ENCODE measurements at places on chromosomes 16 and 17.

DNA sequence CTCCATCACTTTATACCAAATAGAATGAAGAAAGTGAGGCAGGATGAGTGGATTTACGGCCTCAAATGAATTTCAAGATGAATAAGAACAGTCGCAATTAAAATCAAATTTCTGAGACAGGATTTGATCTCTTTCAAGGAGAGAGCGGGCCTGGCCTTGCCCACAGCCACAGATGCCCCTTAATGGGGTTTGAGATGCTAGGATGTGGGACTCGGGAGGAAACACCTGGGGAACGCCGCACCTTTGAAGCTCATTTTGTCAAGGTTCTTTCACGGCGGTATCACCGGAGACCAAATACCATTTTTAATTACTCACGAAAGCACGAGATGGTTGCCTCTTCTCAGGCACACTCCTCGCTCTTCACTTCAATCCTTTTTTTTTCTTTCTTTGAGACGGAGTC, 178.1 kb upstream of the SDK2 start:
- no peaks in the 10 kb centered on the region for H3K36me3 ChIP-seq
- peaks cover 7% of the 10 kb centered on the region for H3K4me1 ChIP-seq
- no peak overlapping the region for H3K27ac ChIP-seq
- H3K4me3 ChIP-seq, result peak overlapping the region; percentile 40
- no peak for DNase-seq

DNA sequence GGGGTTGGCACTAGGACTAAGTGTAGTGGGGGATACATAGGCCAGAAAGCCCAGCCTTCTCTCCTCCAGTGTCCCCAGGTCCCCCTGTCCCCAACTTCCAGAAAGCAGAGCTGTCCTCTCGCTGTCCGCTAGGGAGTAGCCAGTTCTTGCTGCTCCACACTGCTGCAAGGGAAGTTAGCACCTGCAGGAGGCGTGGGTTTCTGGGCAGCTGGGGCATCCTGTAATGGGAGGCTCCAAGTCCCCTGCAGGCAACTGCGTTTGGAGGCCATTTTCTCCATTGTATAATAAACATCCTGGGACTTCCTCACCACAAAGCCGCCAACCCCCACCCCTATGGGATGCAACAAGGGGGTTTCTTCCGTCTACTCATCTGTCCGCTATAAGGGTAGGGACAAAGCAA, 1.7 kb downstream of the RPRML start:
- H3K4me3 ChIP-seq, result no peak overlapping the region
- H3K27me3 ChIP-seq, result peaks cover 43% of the 10 kb centered on the region
- H3K4me1 ChIP-seq, result peaks cover 10% of the 10 kb centered on the region
- DNase-seq, result no peak
- no peaks in the 10 kb centered on the region for H3K36me3 ChIP-seq

DNA sequence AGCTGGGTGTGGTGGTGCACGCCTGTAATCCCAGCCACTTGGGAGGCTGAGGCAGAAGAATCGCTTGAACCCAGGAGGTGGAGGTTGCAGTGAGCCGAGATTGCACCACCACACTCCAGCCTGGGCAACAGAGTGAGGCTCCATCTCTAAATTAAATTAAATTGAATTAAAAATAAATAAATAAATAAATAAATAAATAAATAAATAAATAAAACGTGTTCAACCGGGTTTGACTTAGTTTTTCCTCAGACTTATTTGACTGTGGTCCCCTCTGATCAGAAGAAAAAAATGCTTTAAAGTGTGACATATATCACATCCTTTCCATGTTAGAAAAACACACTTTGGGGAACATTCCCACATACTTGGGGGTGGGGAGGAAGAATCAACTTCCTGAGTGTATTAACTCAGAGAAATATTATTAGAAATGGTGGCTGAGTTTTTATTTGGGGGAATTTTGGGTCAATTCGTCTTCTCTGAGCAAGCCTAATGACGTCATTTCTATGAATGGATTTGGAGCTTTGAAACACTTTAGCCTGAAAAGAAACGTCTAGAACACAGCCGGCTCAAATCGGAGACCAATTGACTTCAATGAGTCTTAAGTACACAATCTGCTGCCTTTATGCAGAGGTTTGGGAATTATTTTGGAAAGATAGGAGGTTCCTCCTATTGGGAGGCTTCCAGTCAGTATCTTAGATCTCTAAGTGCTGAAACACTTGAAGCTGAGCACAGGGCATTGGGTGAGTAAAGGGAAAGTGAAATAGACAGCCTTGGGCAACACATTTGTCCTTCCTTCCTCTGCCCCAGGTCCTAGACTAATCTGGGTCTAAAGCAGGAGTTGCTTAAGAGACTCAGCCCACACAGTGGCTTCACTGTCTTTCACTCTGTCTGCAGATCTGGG, 132.6 kb downstream of the PITPNC1 start:
- H3K27ac ChIP-seq, result no peak overlapping the region
- H3K27me3 ChIP-seq, result no peaks in the 10 kb centered on the region

DNA sequence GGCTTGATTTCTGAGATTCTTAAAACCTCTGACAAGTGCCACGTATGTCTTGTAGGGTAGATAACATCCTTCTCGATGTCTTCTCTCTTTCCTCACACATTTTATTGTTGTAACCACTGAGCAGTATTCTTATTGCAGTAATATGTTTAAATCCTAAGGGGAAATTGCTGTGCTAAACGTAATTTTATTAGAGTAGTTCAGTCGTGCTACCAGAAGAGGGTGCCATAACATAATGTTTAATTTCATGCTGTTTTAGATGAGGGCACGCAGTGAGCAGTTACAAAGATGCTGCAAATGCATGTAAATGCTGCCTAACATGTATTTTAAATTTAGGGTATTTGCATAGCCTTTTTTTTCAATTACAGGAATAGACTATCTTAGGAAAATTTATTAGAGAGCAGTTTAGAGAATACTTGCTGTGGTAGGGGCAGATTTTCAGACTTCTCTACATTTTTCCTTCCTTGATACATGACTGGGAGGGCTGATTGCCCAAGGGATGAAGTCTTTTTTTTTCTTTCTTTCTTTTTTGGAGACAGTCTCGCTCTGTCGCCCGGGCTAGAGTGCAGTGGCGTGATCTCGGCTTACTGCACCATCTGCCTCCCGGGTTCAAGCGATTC, 51.7 kb downstream of the GAN start:
- DNase-seq, result no peak
- H3K4me3 ChIP-seq, result no peak overlapping the region
- no peak overlapping the region for H3K27ac ChIP-seq
- H3K27me3 ChIP-seq, result peaks cover 1% of the 10 kb centered on the region
- H3K4me1 ChIP-seq, result peaks cover 9% of the 10 kb centered on the region
- H3K36me3 ChIP-seq, result peaks cover 6% of the 10 kb centered on the region

DNA sequence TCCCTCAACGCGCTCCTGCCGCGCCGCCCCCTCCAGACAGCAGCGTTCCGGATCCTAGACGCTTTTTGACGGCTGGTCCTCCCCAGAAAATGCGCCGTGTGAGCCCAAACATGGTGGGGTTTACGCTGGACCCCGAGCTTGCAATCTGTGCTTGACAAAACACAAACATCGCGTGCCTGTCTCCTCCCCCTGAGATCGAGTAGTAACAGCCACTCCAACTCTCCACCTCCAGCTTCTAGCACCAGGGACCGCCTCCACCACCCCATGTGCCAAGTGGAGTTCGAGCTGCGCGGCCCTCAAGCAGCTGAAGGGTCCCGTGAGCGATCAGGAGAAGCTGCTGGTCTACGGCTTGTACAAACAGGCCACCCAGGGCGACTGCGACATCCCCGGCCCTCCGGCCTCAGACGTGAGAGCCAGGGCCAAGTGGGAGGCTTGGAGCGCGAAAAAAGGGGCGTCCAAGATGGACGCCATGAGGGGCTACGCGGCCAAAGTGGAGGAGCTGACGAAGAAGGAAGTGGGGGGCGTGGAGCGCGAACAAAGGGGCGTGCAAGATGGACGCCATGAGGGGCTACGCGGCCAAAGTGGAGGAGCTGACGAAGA, 656 bp upstream of the GEMIN4 start:
- H3K27ac ChIP-seq, result peak overlapping the region; percentile 97
- peaks cover 25% of the 10 kb centered on the region for H3K4me1 ChIP-seq
- no peaks in the 10 kb centered on the region for H3K27me3 ChIP-seq
- H3K4me3 ChIP-seq, result peak overlapping the region; percentile 98
- DNase-seq, result no peak

DNA sequence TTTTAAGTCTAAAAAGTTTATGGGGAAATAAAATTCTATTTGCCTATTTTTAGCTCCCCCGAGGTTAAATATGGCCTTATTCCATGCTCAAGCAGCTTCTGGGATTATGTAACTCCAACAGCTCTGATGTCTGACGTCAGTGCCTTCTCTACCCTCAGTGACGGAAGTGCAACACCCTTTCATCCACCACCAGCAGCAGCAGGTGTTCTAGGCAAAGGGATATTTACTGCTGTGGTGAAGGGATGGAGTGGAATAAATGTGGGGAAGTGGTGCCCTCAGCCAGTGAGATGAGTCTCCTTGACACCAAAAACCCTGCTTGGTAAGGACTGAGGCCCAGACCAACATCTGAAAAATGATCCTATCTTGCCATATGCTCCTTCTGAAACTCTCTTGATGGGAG, 247.4 kb downstream of the SHISA9 start:
- H3K4me3 ChIP-seq, result no peak overlapping the region
- H3K27me3 ChIP-seq, result no peaks in the 10 kb centered on the region
- H3K4me1 ChIP-seq, result no peaks in the 10 kb centered on the region
- no peak overlapping the region for H3K27ac ChIP-seq

DNA sequence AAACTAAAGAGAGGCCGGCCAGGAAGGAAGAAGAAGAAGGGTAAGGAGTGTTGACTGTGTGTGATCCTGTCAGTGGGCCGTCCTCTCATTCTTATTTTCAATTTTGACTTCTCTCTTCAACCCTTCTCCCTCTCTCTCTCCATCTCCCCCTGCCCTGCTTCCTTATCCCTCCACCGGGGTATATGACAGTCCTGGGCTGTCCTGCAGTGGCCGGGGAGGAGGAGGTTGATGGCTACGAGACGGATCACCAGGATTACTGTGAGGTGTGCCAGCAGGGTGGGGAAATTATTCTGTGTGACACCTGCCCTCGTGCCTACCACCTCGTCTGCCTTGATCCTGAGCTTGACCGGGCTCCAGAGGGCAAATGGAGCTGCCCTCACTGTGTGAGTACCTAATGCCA, 5.6 kb downstream of the CHD3 start:
- no peak overlapping the region for H3K4me3 ChIP-seq
- no peak for DNase-seq
- H3K4me1 ChIP-seq, result peaks cover 16% of the 10 kb centered on the region
- no peaks in the 10 kb centered on the region for H3K27me3 ChIP-seq
- peak overlapping the region; percentile 55 for H3K27ac ChIP-seq

DNA sequence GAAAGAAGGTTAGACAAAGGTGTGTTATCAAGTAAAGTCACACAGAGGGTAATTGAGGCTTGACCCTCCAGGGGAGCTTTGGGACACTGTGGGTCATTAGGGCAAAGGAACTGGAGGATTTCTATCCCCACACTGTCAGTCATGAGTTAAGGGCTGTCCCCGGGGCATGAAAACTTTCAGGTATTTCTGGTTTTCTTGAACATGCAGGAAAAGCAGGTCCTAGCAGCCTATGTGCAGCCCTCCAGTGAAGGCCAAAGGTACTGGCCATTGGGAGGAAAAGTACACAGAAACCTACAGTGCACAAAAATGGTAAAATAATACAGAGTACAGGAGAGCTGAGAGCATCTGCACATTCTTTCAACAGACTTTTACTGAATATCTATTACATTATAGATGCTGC, 44.4 kb upstream of the SCNN1B start:
- no peaks in the 10 kb centered on the region for H3K36me3 ChIP-seq
- H3K4me3 ChIP-seq, result no peak overlapping the region
- H3K27me3 ChIP-seq, result peaks cover 11% of the 10 kb centered on the region

GRCh38 chr16:15033309-15033707, 22.6 kb downstream of the NTAN1 start:
- no peaks in the 10 kb centered on the region for H3K27me3 ChIP-seq
- DNase-seq, result no peak
- no peak overlapping the region for H3K27ac ChIP-seq
- no peak overlapping the region for H3K4me3 ChIP-seq

DNA sequence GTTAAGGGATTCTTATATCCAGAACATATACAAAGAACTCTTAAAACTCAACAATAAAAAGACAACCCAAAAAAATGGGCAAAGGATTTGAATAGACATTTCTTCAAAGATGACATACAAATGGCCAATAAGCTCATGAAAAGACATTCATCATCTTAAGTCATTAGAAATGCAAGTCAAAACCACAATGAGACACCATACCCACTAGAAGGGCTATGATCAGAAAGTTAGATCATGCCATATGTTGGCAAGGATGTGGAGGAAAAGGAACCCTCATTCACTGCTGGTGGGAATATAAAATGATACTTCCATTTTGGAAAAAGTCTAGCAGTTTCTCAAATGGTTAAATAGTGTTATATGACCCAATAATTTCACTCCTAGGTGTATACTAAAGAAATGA, 9.4 kb downstream of the PLD6 start:
- H3K27me3 ChIP-seq, result no peaks in the 10 kb centered on the region
- no peak for DNase-seq
- no peak overlapping the region for H3K27ac ChIP-seq
- H3K4me1 ChIP-seq, result no peaks in the 10 kb centered on the region

- no peaks in the 10 kb centered on the region for H3K4me1 ChIP-seq
- no peaks in the 10 kb centered on the region for H3K27me3 ChIP-seq
- no peak overlapping the region for H3K4me3 ChIP-seq
- DNase-seq, result no peak
Observed at GRCh38 chr16:68627951-68628425, 17.1 kb upstream of the CDH3 start.

GRCh38 chr17:50583641-50584040, 23.1 kb downstream of the CACNA1G start:
- peaks cover 12% of the 10 kb centered on the region for H3K27me3 ChIP-seq
- H3K36me3 ChIP-seq, result no peaks in the 10 kb centered on the region
- H3K27ac ChIP-seq, result no peak overlapping the region
- H3K4me3 ChIP-seq, result no peak overlapping the region
